ENCODE measurements at places on chromosomes 4 and X.

- no peak for DNase-seq
These were observed 697.5 kb upstream of the GNPDA2 start for GRCh38 chr4:45423896-45424295.

GRCh38 chr4:38135201-38135600 is 175.0 kb downstream of the PTTG2 start:
- no peak for DNase-seq

DNA sequence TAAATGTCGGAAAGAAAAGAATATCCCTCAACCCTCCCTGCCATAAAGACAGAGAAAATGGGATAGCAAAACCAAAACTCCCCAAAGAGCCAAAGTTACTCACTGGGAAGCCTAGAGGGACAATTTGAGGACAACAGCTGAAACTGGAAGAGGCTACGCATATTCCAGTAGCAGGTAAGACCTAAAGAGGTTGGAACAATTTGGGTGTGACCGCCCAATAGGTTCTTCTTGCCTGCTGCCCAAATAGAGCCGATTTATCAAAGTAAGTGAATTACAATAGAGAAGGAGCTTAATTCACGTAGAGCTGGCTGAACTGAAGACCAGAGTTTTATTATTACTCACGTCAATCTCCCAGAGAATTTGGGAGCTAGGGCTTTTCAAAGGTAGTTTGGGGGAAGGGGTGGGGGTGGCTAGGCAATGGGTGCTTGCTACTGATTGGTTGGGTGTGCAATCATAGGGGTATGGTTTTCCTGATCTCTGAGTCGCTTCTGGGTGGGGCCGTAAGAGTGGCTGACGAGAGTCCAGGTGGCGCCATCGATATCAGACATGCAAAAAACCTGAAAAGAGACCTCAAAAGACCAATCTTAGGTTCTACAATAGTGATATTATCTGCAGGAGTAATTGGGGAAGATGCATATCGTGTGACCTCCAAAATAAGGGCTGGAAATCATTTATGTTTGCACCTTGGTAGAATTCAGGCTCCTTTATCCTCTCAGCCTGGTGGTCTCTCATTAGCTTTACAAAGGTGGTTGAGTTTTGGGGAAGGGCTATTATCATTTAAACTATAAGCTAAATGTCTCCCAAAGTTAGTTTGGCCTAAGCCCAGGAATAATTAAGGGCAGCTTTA is 39.0 kb upstream of the SLC7A3 start:
- no peak for DNase-seq

- no peak for DNase-seq
These were observed 99.8 kb downstream of the AFAP1 start for GRCh38 chr4:7839856-7840255.

GRCh38 chrX:2486476-2487133 is 14.2 kb downstream of the DHRSX start:
- no peak for DNase-seq

DNA sequence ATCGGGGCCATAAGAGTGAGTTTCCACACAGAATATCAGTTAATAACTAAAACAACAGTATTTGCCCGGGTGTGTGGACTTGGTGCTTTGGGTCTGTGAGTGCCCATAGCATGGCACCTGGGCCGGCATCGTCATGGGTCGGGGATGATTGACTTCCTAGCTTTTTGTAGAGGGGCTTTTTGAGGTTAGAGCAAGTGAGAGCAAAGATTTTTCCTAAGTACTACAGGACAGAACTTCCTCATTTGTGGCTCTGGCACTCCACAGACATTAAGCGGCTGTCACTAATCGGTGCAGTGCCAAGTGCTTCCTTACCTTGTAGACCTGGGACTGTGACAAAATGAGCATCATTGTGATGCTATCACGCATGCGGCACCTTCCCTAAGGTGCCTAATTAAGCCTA is 81.0 kb downstream of the SHROOM2 start:
- DNase-seq, result no peak

GRCh38 chrX:15911734-15912550 is 57.3 kb upstream of the AP1S2 start:
- no peak for DNase-seq

- DNase-seq, result no peak
These were observed 29.5 kb upstream of the RAB39B start for GRCh38 chrX:155293771-155294170.

DNA sequence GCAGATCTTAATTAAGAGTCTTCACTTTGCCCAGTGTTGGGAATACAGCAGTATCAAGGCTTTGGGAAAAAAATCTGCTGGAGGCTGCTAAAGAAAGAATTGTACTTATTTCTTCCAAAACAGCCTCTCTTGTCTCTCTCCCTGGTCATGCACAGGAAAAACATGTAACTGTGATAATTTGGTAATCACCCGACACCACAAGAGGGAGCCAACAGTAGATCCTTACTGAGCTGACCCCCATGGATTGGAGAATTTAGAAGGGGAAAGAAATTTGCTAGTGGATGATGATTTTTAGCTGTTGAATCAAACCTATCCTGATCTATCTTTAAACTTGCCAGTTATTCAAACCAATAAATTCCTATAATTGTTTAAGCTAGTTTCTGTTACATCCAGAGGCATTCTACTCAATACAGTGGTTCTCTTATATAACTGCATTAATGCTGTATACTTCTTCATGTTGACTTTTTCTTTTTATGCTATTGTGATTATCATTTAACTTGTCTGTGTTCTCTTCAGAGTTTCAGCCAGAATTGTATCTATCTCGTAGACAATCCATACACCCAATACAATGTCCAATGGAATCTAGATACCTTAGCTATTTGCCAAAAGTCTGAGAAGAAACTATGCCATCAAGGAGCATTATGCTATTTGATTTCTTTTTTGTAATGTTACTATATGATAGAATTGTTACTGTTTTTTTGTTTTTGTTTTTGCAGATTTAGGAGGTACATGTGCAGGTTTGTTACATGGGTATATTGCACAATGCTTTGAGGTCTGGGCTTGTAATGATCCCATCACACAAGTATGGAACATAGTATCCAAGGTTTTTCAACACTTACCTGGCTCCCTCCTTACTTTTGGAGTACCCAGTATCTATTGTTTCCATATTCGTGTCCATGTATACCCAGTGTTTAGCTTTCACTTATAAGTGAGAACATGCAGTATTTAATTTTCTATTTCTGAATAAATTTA is 31.3 kb upstream of the ARHGEF38 start:
- no peak for DNase-seq

- no peak for DNase-seq
These were observed 5.7 kb downstream of the IL2 start for GRCh38 chr4:122450847-122451246.

- no peak for DNase-seq
These were observed 30.2 kb downstream of the CPLX1 start for GRCh38 chr4:795726-796119.

GRCh38 chr4:160877087-160877790 is 1286.6 kb downstream of the FSTL5 start:
- no peak for DNase-seq

DNA sequence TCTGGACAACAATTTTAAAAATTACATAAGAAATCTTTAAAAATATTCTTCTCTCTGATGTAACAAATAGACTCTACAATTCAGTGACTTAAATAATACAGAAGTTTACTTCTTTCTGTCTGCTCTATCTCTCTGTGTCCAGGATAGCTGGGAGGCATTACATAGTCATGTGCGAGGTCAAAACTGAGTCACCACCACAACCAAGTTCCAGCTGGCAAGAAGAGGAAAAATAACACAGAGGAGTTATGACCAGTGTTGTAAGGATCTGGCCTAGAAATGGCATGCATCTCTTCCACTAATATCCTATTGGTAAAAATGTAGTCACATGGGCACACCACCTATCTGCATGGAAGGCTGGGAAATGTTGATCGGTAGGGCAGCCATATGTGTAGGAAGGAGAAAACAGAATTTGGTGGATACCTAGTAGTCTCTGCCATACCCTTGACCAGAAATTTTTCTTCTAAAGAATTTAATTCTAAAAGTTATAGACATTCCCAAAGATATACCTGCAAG is 39.4 kb upstream of the WDFY3 start:
- DNase-seq, result no peak

DNA sequence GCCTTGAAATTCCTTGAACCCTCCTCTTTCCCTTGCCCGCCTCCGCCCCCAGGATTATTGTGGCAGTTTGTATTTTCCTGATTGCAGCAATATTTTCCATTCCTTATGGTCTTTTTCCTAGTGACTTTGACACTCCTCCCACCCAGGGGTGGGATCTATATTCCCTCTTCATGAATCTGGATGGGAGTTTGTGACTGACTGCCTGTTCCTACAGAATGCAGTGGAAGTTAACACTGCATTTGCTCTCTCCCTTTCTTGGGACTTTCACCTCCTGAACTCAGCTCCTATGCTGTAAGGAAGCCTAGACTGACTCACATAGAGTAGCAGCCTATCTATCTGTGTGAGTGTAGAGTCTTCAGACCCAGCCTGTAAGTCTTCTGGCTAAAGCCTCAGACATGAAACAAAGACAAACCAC is 2.2 kb downstream of the FUNDC2 start:
- no peak for DNase-seq

DNA sequence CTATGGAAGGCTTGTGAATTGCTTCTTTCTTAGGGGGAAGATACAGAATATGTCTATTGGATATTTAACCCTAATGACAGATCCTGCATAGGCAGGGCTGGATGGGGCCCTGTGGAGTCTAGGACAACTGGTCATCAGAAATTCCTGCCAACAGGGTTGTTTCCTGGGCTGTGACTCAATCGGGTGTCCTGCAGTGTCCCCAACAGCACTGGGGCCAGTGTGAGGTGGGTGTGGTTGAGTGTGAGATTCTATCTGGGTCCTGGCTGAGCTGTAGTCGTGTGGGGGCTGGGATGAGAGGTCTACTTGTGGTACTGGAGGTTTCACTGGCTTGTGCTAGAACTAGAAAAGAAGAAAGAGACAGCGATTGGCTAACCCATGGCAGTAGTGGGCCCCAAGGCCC is 87.3 kb upstream of the WDR1 start:
- DNase-seq, result no peak

DNA sequence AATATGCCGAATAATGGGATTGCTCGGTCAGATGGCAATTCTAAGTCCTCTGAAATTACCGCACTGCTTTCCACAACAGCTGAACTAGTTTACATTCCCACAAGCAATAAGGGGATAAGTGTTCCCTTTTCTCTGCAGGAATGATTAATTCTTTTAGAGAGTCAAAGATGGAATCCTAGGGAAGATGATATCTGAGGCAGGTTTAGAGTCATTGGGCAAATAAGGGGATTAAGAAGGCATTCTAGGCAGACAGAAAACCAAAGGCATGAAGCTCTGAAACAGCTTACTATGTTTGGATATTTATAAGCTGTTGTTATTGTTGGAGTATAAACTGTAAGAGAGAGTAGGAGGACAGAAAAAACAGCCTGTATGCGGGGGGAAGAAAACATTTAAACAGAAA is 85.7 kb downstream of the TET2 start:
- no peak for DNase-seq

GRCh38 chrX:150644422-150644821 is 48.8 kb upstream of the MTMR1 start:
- no peak for DNase-seq

DNA sequence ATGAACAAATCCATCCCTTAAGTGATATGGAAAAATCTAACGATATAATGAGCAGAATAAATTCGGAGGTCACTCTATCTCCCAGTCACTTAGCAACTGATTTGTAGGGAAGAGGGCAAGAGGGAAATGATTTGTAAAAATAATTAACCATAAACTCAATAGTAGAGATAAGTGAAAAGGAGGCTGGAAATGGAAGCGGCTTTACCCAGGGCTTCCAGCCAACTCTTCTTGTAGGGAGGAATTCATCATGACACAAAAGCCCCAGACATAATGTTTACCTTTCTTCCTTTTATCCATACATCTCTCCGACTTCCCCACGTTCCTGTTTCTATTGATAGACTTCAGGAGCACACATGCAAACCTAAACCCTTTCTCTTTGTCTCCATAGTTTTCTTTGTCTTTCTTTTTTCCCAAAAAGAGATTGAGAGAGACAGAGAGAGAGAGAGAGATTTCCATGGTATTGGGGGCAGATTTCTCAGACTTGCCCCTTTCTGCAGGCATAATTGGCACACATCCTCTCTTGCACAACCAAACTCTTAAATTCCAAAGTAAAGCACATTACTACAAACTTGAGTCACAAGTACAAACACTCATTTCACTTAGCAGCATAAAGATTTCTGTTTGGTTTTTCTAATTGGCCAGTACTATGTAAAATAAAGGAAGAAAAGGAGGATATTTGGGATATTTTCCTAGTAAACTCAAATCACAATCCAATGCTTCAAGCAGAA is 140.9 kb downstream of the MAPK10 start:
- DNase-seq, result no peak

- DNase-seq, result no peak
These were observed 8.4 kb downstream of the VSIG1 start for GRCh38 chrX:108053218-108053617.

GRCh38 chrX:80876877-80877276 is 67.2 kb upstream of the BRWD3 start:
- DNase-seq, result no peak

GRCh38 chr4:94011190-94011589 is 182.6 kb downstream of the ATOH1 start:
- no peak for DNase-seq

- DNase-seq, result no peak
These were observed 125.8 kb upstream of the LNX1 start for GRCh38 chr4:53717064-53717549.

- DNase-seq, result no peak
These were observed 74.6 kb downstream of the ANAPC4 start for GRCh38 chr4:25451676-25452075.

- no peak for DNase-seq
These were observed 111.4 kb upstream of the RXFP1 start for GRCh38 chr4:158410272-158410671.

DNA sequence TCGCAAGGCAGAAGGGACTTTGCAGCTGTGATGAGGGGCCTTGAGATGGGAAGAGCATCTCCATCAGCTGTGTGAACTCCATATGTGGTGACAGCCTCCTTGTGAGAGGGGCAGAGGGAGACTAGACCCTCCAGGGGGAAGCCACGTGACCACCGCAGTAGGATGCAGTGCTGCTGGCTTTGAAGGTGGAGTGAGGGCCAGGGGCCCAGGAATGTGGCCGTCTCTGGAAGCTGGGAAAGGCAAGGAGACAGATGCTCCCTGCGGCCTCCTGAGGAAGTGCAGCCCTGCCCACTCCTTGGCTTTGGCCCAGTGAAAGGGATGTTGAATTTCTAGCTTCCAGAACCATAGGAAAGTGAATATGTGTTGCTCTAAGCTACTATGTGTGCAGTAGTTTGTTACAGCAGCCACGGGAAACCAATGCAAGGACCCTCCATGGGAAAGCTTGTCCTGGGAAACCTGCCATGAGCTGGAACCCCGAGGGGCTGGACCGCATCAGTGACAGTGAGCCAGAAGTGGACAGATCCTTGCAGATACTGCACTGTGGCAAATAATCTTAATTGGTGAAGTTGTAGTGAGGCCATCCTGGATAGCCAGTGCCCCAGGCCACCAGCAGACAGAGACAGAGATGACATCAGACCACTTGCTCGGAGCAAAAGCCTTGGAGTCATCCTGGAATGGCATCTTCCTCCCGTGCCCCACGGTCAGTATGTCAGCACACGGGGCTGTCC is 35.4 kb upstream of the SORCS2 start:
- no peak for DNase-seq

Data from vagina (tissue), 2 donors.